Stimulated activated naive CD8-positive, alpha-beta T cell treated with anti-CD3 and anti-CD28 coated beads, Interleukin-15, Interleukin-2, amounts not matched to agents 100 U/mL and 50 U/mL, for 24 hours (primary cell): ENCODE measurements at places on chromosomes 11 and 22.
A peak's percentile ranks its signal among the peaks of the same experiment; 100 is the strongest.

GRCh38 chr11:67436459-67437081, 912 bp downstream of the PTPRCAP start:
- peak; percentile 87 for DNase-seq

DNA sequence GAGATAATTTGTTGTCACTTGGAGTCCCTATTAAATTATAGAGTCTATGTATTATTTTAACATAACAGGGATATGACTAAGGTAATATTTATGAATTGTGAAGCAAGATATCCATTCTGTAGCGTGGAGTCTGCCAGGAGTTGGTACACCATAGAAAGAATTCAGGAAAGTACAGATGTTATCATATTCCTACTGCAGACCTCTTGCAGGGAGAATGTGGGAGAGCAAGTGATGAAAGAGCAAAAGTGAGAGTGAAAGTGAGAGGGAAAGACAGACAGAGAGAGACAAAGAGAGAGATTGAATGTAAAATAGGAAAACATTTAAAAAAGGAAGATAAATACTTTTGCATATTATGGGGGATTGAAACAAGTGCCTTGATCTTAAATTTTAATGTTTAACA, 468.8 kb downstream of the CNTN5 start:
- DNase-seq, result no peak

- no peak for DNase-seq
Observed at GRCh38 chr11:68946416-68947090, 34.2 kb downstream of the MRGPRD start.

DNA sequence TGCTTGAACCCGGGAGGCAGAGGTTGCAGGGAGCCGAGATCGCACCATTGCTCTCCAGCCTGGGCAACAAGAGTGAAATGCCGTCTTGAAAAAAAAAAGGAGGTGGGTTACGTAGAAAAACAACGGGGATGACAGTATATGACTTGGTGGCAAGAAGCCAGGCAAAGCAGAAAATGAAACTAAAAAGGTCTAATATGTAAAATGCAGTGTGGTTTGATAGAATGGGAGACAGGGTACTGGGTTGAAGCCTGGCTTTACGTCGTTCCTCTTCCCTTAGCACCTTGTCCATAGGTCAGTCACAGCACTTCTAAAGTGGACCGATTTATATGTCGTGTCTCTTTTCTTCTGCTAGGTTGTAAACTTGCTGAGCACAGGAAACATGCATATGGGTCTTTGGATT, 274.9 kb upstream of the ZC3H12C start:
- no peak for DNase-seq

DNA sequence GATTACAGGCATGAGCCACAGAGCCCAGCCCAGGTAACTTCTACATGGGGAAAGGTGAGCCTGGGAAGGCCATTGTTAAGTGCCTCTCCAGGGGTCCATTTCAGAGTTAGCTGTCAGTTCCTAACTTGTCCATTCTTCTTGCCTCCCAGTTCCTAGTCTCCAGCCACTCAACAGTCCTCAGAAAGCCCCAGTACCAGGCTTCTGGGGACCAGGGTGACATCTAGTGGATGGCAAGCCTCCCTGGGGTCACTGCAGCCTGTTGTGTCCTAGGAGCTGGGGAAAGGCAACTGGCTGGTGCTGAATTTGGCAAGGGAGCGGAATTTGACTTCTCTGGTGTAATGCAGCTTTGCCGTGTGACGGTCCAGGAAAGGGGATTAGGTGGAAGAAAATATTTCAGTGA, 2.1 kb downstream of the LGALS12 start:
- DNase-seq, result no peak

DNA sequence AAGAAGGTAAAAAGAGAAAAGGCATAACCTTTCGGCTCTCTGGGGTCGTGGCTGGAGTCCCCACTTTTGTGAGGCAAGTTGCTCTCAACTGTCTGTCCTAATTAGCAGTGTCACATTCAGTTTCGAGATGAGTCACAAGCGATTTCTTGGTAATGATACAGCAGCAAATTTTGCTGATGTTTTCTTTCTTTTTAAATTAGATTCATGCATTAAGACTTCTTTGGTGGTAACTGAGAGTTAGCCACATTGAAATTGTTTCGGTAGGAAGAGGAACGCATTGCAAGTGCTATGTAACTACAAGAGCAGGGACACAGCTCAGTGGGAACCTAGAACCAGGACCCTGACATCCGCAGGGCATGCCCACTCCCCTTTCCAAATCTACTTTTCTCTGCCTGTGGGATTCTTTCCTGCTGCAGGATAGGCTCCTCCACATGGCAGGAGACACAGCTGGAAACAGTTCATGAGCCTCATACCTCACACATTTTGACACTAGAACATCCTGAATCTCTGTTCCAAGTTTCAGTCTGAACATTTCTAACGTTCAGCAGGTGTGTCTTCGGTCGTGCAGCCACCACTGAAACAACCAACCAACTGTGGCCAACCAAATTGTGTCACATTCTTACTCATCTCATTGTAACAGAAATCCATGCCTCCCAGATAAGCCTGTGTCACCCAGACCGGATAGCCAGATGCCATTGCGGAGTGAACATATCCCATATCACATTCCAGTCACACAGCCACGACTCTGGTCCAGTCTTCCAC, 987.6 kb downstream of the NTM start:
- DNase-seq, result no peak

DNA sequence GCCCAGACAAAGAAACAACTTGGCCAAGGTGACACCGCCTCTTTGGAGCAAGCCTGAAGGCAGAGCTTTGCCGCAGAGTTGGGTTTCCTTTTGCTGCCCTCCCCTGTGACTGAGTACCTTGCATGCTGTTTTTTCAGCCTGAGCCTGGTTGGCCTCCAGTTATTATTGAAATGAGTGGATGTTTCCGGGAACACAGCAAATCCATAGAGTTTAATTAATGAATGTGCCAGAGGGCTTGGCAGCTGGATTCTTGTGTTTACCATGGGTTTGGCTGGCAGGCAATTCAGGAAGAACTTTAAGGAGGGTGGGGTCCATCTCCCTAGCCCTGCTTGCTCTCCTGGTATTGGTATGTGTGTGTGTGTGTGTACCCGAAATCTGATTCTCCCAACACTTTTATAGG, 65.6 kb upstream of the CRYBB3 start:
- no peak for DNase-seq

GRCh38 chr11:112977755-112978154, 16.5 kb downstream of the NCAM1 start:
- DNase-seq, result no peak

DNA sequence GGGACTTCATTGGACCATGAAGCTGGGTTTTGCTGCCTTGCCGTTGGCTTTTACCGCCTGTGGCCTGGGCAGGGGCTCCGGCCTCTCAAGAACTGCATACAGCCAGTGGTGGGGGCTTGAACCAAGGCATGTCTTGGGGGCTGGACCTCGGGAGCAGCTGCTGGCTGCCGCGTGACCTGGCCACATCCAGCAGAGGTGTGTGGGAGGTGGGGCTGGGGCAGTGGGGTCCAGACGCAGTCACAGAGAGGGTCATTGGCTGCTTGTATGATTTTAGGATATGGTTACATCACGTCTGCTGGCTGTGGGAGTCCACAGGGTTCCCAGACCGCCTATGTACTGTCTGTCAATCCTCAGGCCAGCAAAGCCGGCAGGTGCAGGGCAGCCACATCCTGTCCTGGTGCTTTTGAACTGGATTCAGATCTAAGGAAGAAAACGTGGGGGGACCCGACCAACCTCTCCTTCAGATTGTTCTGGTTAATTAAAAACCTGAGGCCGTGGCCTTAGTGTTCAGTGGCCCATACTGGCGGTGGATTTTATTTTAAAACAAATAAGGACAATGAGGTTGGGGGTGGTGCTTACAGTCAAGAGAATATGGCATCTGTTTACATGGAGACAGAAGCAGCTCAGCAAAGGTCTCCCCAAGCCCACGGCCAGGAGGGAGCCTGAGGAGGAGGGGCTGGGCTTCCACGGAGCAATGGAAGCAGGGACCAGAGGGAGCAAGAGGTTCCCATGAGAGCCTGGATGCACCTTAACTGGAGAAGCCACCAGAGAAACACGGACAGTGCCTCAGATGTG, 426.0 kb downstream of the TBC1D22A start:
- DNase-seq, result no peak

GRCh38 chr11:131486937-131487635, 116.7 kb downstream of the NTM start:
- no peak for DNase-seq

DNA sequence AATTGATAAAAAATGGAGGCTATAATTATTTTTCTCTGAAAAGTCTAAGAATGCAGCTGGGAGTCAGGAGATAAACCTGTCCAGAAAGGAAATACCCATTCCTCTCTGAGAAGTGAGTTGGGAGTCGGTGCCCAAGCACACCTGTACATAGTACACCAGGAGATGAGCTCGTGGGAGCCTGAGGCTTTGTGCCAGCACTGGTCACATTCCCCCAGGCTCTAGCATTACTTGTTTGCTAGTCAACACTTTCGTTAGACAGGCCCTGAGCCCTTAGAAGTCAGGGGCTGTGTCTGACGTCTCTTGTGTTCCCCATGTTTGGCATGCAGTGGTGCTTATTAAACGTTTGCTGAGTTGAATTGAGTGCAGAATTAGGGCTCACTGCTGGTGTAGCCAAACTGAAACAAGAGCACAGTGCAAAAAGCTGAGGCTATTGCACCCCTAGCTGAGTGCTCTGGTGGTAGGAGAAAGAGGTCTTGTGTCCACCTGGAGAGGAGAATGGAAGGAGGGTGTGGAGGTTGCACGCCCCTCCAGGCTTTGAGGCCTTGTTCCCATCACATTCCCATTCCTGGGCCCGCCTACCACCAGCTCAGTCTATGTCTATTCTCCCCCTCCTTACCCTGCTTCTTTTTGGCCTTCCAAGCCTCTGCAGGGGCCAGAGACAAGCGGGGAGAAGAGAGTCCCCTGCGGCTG, 6.8 kb downstream of the ROBO4 start:
- DNase-seq, result no peak

DNA sequence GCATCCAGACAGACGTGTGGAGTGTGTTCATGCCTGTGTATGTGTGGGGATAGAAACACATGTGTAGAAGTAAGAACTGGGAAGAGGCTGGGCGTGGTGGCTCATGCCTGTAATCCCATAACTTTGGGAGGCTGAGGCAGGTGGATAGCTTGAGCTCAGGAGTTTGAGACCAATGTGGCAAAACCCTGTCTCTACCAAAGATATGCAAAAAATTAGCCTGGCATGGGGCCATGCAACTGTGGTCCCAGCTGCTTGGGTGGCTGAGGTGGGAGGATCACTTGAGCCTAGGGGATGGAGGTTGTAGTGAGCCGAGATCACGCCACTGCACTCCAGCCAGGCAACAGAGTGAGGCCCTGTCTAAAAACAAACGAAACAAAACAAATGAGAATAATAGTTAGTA, 1166.6 kb downstream of the TBC1D22A start:
- DNase-seq, result no peak

GRCh38 chr11:133107763-133108162, 424.5 kb downstream of the OPCML start:
- no peak for DNase-seq

- DNase-seq, result peak; percentile 21
Observed at GRCh38 chr11:129639300-129639699, 176.3 kb upstream of the TMEM45B start.

- DNase-seq, result no peak
Observed at GRCh38 chr11:27234043-27234668, 128.9 kb downstream of the CCDC34 start.

DNA sequence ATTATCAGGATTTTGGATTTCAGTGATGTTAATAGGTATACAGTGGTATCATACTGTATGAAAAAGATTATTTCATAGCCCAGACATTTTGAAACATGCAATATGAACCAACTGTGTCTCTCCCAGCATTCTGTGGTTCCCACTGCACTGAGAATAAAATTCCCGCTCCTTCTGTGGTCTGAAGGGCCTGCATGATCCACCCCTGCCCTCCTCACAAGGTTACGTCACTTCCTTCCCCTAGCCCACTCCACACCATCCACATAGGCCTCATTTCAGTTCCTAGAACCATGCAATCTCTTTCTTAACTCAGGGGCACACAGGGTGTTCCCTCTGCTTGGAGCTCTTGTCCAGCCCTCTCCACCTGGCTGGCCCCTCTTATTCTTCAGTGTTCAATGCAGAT, 103.1 kb downstream of the TSPAN18 start:
- no peak for DNase-seq

DNA sequence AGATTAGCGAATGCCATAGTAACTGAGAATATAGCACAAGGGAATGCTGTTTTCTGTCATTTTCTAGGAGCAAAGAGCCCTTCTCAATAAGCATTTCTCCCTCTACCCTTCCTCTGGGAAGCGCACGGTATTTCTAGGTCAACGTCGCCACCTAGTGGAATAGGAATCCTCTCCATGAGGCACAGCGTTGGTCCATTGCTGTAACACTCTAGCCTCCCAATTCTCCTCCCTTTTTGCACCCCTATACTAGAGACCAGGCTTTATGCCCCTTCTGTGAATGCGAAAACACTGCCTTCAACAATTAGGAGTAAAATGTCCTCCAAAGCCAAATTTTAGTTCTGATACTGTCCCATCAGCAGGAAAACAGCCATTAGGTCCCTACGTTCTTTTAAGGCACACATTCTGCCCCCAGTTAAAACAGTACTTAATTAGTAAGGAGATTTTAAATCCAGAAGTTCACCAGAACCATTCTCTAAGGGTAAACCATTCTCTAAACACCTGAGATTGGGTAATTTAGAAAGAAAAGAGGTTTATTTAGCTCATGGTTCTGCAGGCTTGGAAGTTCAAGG, 12.8 kb upstream of the HYLS1 start:
- peak; percentile 59 for DNase-seq

GRCh38 chr11:121157756-121158155, 56.7 kb downstream of the TECTA start:
- DNase-seq, result no peak

DNA sequence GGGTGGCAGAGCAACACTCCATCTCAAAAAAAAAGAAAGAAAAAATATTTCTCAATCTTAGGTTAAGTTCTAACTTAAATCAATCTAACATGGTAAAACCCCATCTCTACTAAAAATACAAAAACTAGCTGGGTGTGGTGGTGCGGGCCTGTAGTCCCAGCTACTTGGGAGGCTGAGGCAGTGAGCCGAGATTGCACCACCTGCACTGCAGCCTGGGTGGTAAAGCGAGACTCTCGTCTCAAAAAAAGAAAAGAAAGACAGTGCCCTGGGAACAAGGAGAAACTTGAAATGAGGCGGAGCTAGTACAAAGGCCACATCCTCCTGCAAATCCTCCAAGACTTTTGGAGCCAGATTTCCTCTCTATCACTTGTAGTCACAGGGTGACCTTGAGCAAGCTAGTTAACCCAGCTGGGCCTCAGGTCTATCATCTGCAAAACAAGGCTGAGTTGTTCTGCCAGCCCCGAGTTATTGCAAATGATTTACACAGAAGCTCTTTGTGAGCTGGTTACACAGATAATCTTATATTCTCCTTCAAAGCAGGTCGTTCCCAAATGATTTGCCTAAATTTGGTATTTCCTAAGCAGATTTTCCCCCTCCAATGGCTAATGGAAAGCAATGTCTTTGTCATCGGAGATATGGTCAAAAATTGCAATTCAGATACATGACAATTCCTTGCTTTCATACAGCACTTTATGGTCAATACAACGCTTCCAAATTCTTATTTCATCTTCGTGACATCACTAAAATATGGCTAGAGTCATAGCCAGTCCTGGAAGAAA, 1.9 kb downstream of the ANKRD54 start:
- no peak for DNase-seq

- DNase-seq, result no peak
Observed at GRCh38 chr11:24064309-24064903, 432.4 kb upstream of the LUZP2 start.
